ENCODE measurements at places on chromosomes 13 and 19. TPM values are rescaled to one million over a fixed set of nuclear protein-coding genes. Genes with fewer than 3 reads are reported as not detected.

- no peak for DNase-seq
Observed at GRCh38 chr13:72875233-72875632, 93.3 kb downstream of the PIBF1 start.

The KANK2 gene
- polyA plus RNA-seq = 125 TPM

DNA sequence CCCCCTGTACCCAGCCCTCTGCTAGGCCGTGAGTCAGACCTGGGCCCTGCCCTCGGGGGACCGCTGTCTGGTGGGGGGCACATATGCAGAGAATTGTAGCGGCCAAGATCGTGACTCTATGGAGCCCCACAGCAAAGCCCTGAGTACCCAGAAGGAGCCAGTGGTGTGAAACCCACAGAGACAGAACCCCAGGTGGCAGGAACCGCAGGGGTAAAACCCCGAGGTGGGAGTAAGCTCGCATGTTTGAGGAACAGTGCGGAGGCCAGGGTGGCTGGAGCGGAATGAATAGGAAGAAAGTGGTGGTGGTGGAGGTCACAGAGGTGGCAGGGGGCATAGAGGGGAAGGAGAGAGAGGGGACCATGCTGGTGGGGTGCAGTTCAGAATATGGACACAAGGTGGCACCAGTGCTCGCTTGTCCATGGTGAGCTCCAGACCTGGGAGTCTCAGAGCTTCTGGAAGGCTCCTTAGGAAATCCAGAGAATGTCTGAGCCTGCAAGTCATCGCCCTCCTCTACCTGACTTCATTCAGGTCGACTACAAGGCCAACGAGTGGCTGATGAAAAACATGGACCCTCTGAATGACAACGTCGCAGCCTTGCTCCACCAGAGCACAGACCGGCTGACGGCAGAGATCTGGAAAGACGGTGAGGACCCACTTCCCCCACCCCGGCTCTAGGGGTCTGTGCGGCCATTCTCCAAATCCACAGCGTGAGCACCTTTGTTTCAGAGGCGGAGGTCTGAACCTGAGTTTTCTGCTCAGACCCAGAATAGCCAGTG lies 48.9 kb downstream of the MYH14 start:
- DNase-seq = no peak

- DNase-seq = no peak
Observed at GRCh38 chr13:113724016-113724758, 34.8 kb upstream of the TMEM255B start.

DNA sequence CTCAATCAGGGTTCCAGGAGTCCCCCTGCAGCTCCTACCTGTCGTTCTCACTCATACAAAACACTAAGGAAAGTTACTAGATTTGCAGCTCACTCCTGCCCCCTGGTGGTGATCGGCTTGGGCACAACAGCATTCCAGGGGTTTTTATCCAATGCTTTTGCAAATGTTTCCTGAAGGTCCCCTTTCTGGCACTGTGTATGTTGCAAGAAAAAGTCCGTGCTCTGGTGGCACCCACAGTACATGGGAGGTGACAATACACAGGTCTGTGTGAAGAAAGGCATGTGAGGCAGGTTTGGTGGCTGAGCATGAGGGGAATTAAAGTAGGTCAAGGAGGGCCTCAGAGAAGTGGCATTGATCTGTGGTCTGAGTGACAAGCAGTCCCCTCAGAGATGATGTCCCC lies 8.6 kb upstream of the TYK2 start:
- DNase-seq = peak; percentile 84

DNA sequence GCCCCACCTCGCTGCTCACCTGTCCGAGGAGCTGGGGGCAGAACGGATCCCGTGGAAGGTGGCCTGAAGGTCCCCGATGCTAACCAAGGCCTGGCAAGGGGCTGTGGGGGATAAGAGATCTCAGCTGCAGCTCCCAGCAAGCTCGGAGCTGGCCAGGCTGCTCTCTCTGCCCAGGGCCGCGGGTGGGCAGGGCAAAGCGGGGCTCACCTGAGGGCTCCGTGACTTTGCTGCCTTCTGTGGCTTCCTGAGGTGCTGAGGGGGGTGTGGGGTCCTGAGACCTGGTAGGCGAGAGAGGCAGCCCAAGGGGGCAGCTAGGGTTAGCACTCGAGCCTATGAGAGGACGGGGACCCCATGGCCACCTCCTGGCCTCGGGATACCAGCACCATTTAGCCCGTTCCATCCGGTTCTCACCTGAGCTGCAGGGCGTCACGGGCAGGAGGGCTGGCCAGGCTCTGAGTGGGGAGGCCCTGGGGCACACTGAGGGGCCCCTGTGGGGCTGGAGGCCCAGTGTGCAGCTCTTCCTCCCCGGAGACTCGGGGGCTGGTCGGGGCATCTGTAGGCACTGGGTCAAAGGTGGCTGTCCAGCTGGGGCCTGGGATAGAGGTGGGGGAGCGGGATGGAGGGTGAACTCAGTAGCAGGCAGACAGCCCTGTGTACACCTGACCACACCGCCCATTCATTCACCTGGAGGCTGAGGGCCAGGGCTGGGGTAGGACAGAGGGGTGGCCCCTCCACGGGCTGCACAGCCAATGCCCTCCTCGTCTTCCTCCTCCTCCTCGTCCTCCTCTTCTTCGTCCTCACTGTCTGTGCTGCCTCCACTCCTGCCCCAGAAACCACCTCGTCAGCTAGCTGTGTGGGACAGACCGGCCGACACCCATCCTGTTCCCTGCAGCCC lies 3.1 kb upstream of the TMEM86B start:
- DNase-seq = no peak

GRCh38 chr19:40550951-40551350 lies 25.7 kb upstream of the SHKBP1 start:
- no peak for DNase-seq

GRCh38 chr19:2949939-2950285 lies 5.1 kb upstream of the ZNF77 start:
- DNase-seq = peak; percentile 51
